ENCODE measurements at places on chromosomes 3 and 15. TPM values are rescaled to one million over a fixed set of nuclear protein-coding genes. Genes with fewer than 3 reads are reported as not detected.

- no peak overlapping the region for H3K27ac ChIP-seq
- H3K36me3 ChIP-seq: no peaks in the 10 kb centered on the region
- no peaks in the 10 kb centered on the region for H3K27me3 ChIP-seq
These were observed 15.8 kb downstream of the SOX2 start for GRCh38 chr3:181727341-181728032.

DNA sequence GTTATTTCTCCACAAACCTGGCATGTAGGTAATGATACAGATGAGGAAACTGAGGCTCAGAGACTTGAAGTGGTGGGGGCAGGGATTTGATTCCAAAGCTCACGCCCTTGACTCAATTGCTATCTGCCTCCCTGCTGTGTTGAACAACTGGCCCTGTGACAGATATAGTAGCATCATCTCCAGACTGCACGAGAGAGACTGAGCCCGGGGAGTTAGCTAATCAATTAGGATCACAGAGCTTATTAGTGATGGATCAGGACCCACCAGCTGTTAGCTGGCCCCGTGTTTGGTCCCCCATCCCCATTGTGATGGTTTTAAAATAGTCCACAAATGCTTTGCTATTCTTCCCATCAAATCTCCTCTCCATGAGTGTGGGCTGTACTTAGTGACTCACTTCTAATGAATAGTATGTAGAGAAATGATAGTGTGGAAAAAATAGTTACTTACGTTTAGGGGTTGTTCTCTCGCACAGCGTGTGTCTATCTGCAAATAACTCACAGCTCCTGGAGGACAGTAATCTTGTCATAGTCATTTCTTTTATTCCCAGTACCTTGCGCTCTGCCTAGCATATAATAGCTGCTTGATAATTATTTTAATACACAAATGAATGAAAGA is 74.4 kb upstream of the KLF13 start:
- H3K4me1 ChIP-seq: peaks cover 3% of the 10 kb centered on the region
- H3K27ac ChIP-seq: no peak overlapping the region
- H3K4me3 ChIP-seq: no peak overlapping the region
- no peaks in the 10 kb centered on the region for H3K27me3 ChIP-seq

GRCh38 chr3:171255236-171255806 is 204.9 kb downstream of the TNIK start:
- H3K27me3 ChIP-seq: no peaks in the 10 kb centered on the region
- no peaks in the 10 kb centered on the region for H3K4me1 ChIP-seq
- no peak for DNase-seq
- H3K36me3 ChIP-seq: no peaks in the 10 kb centered on the region

GRCh38 chr15:42712584-42712983 is 24.3 kb downstream of the CDAN1 start:
- no peak overlapping the region for H3K27ac ChIP-seq
- no peaks in the 10 kb centered on the region for H3K4me1 ChIP-seq
- no peaks in the 10 kb centered on the region for H3K36me3 ChIP-seq

The BLM gene
- total RNA-seq: 7.4 TPM

GRCh38 chr3:121648219-121648958 is 12.3 kb downstream of the HCLS1 start:
- no peaks in the 10 kb centered on the region for H3K4me1 ChIP-seq
- no peak for DNase-seq
- no peaks in the 10 kb centered on the region for H3K36me3 ChIP-seq
- no peak overlapping the region for H3K4me3 ChIP-seq
- H3K27me3 ChIP-seq: no peaks in the 10 kb centered on the region
- H3K27ac ChIP-seq: no peak overlapping the region

The PIGX gene
- 9.4 TPM for total RNA-seq

GRCh38 chr3:38588371-38588971 is 61.0 kb downstream of the SCN5A start:
- no peaks in the 10 kb centered on the region for H3K27me3 ChIP-seq
- peak; percentile 42 for DNase-seq
- H3K27ac ChIP-seq: no peak overlapping the region
- H3K4me3 ChIP-seq: no peak overlapping the region

DNA sequence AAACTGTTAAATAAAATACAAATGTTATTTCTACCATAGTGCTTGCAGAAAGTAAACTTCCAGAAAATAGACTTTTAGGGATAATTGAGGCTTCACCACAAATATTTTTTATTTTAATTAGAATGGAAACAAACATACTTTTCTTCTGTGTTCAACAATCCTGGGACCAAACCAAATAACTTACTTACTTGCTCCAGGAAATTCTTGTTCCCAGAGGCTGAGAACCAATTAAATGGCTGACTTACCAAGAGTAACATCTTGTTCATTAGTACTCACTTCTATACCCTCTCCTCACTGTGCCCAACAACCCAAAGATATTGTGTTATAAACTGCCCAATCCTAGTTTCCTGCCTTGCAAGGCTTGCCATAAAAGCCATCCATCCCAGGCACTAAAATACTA is 172.2 kb upstream of the PFN2 start:
- no peak for DNase-seq
- no peaks in the 10 kb centered on the region for H3K36me3 ChIP-seq
- no peaks in the 10 kb centered on the region for H3K27me3 ChIP-seq

- peak overlapping the region; percentile 90 for H3K27ac ChIP-seq
- no peak for DNase-seq
- no peaks in the 10 kb centered on the region for H3K36me3 ChIP-seq
- H3K27me3 ChIP-seq: no peaks in the 10 kb centered on the region
- H3K4me1 ChIP-seq: peaks cover 32% of the 10 kb centered on the region
These were observed 498 bp downstream of the PDE12 start for GRCh38 chr3:57556459-57557084.
